ENCODE measurements at places on chromosomes 13 and 19.

- no peak for DNase-seq
Measured at GRCh38 chr19:35455616-35456201, 7.7 kb downstream of the FFAR2 start.

DNA sequence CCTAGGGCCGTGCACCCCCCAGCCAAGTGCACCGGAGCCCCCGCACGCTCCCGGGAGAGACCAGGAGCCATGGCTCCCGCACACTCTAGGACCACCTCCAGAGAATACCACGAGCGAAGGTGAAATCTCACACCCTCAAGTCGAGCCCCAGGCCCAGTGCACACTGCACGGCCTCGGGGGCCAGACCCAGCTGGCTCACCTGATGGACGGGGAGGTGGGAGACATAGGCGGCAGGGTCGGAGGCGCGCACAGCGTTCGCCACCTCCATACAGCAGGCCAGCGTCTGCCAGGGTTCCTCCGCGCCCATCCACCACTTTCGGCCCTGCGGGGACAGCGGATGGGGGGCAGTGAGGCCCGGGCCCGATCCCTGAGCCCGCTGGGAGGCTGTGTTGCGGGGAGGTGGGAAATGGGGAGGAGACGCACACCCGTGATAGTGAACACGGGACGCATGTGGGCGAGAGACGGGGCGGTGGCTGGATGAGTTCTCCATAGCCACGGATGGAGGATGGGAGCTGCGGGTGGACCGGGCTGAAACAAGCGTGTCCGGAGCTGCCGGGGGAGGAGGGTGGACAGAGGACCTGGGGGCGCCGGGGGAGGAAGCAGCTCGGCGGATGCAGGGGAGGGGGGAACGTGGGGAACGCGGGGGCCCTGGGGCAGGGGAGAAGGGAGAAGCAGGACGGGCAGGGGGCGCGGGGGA is 13.0 kb downstream of the POLRMT start:
- DNase-seq: no peak

- peak; percentile 35 for DNase-seq
Measured at GRCh38 chr13:110644892-110645521, 29.7 kb downstream of the NAXD start.

GRCh38 chr19:3819989-3820388 is 33.8 kb upstream of the MATK start:
- no peak for DNase-seq

GRCh38 chr19:57324992-57325391 is 4.7 kb downstream of the ZNF543 start:
- no peak for DNase-seq

DNA sequence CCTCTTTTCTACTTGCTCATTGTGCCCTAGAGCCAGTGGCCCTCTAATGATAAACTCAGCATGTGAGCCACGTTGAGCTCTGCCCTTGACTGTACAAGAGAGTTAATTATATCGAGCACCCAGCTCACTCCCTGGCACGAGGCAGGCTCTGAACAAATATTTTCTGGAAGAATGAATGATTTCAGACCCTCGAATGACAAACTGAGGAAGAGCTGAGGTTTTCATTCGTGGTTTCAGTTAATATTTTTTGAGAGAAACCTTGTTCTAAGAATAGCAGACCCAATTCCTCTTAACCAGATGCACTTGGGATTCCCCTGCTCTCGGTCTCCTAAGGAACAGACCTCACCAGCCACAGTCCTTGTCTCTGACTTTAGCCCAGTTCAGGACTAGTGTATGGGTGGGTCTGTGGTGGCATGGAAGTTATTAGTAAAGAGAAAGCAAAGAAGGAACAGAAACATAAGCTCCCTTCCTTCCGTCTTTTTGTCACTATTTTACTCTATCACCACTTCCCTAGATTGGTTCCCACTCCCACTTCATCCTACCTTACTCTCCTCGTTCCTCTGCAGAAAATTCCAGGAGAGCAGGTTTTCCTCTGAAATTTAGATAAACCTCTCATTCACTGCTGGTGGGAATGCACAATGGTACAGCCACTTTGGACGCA is 22.1 kb upstream of the WDFY2 start:
- peak; percentile 40 for DNase-seq

DNA sequence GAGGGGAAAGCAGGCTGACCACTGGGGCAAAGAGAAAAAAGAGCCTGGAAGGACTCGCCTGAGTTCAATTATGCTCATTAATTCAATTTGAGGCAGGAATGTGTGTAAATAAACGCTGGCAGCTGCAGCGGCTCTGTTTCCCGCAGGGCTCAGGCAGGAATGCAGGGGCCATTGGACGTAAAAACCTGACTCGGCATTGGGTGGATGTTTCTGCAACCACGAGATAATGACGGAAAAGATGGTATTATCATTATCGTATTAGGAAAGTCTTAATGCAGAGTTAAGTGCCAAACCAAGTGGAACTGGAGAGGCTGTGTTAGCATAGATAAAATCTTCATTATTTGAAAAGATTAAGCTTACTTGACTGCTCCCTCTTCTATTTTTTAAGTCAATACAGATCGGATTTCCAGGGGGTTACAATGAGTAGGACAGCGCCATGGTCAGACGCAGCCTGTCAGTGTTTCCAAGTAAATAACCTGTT is 169.8 kb downstream of the SHISA2 start:
- no peak for DNase-seq

GRCh38 chr13:47991859-47992258 is 9.2 kb downstream of the SUCLA2 start:
- DNase-seq: no peak

DNA sequence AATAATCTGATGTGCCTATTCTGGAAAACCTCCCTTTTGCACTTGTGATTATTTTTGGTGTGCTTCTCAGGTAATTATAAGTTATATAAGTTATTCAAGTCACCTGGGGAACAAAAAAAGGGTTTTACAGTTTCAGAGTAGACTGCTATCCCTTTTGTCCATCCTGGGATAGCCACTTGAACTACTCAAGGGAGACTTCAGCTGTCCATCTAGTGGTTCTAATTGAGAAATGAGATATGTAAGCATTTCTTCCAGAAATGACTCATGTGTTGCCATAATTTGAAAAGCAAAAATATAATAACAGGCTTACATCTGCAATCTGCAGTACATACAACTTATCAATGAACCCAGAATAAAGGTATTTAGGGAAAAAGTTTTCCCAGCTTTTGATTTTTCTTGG is 20.4 kb downstream of the UBL3 start:
- no peak for DNase-seq

- DNase-seq: no peak
Measured at GRCh38 chr19:4575267-4576015, 16.0 kb upstream of the SEMA6B start.

- DNase-seq: no peak
Measured at GRCh38 chr19:16111909-16112752, 442 bp downstream of the RAB8A start.

DNA sequence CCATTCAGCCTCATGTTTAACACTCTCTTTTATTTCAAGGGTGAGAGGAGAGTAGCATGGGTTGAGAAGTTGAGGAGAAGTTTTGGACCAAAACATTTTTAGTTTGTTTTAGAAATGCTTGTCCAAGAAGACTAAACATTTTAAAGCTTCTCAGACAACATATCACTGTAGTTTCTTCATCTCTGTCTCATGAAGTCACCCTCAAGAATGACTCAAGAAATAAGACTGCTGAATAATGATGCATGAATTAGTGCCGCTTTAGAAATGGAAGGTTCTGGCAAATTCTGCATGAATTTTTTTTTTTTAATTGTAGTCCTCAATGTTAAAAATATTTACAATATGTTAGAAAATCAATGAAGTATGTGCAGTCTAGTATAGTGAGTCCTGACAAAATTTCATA is 422.7 kb upstream of the ARGLU1 start:
- no peak for DNase-seq

DNA sequence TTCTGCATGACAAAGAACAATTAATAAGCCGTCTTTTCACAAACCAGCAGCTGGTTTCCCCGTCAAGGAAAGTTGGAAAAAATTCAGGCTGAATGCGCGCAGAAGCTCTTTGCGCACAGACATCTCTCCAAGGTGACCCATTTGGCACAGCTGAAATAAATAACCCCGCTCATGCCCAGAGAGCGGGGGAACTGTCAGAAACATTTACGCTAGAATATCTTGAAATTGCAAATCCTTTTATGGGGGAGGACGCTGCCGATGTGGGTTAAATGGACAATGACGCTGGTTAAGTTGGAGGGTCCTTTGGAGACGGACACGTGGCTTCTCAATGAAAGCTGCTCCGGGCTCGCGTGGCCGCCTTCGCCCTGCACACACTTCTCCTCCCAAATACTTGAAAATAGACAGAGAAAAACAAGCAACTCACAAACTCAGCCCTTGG is 30.6 kb downstream of the GSX1 start:
- no peak for DNase-seq

DNA sequence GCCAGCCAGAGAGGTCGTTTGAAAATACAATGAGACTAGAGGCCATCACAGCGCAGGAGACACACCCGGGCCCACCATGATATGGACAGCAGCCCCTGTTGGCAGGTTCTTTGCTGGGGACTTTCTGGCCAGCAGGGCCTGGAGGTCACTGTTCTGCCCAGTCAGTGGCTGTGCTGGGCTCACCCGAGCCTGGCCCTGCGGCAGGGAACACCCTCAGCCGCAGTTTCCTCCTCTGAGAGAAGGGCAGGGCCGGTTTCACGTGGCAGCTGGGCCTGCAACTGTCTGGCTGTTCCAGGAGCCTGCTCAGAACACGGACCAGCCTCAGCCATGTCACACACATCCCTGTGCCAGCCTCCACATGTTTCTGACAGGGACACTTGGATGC is 39.4 kb downstream of the ADPRHL1 start:
- DNase-seq: no peak

DNA sequence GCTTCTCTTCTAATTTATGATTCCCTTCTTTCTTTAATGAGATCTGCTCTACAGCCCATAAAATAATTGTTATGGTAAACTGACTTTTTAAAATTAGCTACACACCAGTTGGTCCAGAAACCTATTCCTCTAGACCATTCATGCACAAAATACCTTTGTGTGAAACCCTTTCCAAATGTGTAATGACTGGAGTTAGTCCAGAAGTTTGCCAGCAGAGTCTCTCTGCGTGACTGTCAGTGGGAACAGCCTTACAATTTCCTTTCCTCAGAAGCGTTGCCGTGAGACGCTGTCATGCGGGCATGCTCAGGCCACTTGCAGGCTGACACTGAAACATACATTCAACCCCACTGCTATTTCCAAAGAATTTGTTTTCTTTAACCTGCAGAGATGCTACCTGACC is 965.2 kb downstream of the PCDH9 start:
- no peak for DNase-seq

GRCh38 chr19:34305221-34306083 is 51.1 kb downstream of the GARRE1 start:
- DNase-seq: no peak

GRCh38 chr13:33138441-33138840 is 122.2 kb downstream of the KL start:
- no peak for DNase-seq

GRCh38 chr13:101925731-101926130 is 473.3 kb downstream of the ITGBL1 start:
- DNase-seq: no peak

DNA sequence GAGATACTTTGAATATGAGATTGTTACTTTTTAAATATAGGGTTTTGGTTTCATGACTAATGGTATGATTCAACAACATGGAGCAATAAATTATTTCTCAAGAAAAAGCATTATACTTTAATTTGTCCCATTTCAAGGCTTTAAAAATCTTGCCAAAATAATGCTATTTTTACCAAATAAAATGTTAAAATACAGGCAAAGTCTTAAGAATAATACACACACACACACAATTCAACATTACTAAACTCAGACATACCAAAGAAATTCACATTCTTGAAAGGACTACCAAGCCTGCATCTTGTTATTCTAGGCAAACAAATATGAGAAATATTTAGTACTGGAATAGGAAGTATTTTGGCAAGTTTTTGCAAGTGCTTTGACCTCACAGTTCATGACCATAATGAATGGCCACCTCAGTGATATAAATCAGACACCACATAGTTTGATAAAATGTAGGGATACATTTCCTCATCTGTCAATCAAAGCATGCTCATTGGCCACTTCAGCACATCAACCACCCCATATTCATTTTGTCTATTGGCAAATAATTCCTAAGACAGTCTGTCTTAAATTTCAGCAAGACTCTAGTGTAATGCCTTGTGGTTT is 107.2 kb downstream of the NALCN start:
- DNase-seq: no peak

DNA sequence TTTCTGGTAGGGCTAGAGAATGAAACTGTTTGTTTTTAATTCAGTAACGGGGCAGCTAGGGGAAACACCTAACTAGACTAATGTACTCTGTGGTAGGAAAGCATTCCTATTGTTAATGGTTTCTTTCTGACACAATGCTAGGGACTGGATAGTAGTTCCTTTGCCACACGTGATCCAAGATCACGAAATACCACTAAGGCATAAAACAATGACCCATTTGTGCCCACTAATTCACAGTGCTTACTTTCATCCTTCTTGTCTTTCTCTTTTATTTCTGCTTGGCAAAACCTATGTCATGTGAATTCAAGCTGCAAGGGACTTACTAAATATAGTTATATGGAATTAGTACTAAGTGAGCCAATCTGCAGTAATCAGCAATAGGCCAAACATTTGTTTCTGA is 834.1 kb upstream of the SLITRK6 start:
- DNase-seq: no peak

Data from CD4-positive, alpha-beta T cell treated with Interleukin-2 at 100 ng/mL for 4 hours (primary cell).